ENCODE measurements at places on chromosomes 11 and 22. TPM values are rescaled to one million over a fixed set of nuclear protein-coding genes. Genes with fewer than 3 reads are reported as not detected.
A peak's percentile ranks its signal among the peaks of the same experiment; 100 is the strongest.

Gene OSM
- 50.7 TPM for total RNA-seq

DNA sequence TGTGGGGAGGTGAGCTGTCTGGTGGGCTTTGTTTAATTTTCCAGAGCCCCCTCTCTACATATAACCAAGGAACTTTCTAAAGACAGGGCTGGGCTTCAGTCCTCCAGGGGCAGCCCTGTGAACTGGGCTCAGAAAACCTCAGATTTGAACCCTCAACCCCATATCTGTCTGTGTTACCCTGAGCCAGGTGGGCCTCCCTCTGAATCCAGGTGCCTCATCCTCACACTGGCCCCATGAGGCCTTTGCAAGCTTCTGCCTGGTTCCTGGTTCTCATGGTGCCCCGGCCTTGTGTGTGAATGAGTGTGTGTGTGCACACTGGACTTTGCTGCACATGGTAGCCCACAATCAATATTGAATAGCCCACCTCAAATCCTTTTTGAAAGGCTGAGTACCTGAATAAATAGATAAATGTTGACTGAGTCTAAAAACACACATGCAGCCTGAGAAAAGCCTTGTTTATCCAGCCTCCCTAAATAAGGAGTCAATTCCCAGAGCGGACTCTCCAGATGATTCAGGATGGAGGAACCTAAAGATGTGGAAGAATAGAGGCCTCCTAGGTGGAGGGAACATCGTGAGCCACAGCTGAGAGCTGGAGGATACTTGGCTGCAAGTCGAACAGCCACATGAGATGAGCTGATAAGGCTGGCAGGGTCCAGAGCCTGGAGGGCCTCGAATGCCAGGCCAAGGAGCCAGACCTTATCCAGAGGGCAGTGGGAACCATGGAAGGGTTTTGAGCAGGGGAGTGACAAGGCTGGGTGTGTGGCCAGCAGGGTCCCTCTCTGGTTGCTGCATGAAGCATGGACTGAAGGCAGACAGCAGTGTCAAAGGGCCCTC is 28.1 kb upstream of the P2RY2 start:
- no peak for DNase-seq
- H3K36me3 ChIP-seq, result no peaks in the 10 kb centered on the region
- H3K27me3 ChIP-seq, result peaks cover 12% of the 10 kb centered on the region
- no peak overlapping the region for H3K4me3 ChIP-seq

Gene PKNOX2
- total RNA-seq, result not detected

GRCh38 chr11:94325681-94326080 is 21.3 kb downstream of the IZUMO1R start:
- peaks cover 7% of the 10 kb centered on the region for H3K27me3 ChIP-seq
- H3K4me1 ChIP-seq, result no peaks in the 10 kb centered on the region
- DNase-seq, result peak; percentile 39

- H3K27ac ChIP-seq, result no peak overlapping the region
- H3K4me1 ChIP-seq, result no peaks in the 10 kb centered on the region
- no peak overlapping the region for H3K4me3 ChIP-seq
- H3K36me3 ChIP-seq, result no peaks in the 10 kb centered on the region
These were observed 269.0 kb upstream of the PDGFD start for GRCh38 chr11:104432981-104433380.

Gene SMTNL1
- total RNA-seq, result not detected

DNA sequence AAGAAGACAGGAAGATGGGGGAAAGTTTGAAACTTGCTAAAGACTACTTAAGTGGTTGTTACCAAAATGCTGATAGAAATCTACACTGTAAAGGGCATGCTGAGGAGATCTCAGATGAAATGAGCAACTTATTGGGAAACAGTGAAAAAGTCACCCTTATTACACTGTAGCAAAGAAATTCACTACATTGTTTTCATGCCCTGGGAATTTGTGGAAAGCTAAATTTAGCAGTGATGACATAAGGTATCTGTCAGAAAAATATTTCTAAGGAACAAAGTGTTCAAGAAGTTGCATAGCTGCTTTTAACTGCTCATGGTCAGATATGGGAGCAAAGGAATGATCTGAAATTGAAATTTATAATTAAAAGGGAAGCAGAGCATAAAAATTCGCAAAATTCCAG is 702.4 kb upstream of the LRRC4C start:
- no peak overlapping the region for H3K27ac ChIP-seq
- no peaks in the 10 kb centered on the region for H3K27me3 ChIP-seq
- no peak overlapping the region for H3K4me3 ChIP-seq

DNA sequence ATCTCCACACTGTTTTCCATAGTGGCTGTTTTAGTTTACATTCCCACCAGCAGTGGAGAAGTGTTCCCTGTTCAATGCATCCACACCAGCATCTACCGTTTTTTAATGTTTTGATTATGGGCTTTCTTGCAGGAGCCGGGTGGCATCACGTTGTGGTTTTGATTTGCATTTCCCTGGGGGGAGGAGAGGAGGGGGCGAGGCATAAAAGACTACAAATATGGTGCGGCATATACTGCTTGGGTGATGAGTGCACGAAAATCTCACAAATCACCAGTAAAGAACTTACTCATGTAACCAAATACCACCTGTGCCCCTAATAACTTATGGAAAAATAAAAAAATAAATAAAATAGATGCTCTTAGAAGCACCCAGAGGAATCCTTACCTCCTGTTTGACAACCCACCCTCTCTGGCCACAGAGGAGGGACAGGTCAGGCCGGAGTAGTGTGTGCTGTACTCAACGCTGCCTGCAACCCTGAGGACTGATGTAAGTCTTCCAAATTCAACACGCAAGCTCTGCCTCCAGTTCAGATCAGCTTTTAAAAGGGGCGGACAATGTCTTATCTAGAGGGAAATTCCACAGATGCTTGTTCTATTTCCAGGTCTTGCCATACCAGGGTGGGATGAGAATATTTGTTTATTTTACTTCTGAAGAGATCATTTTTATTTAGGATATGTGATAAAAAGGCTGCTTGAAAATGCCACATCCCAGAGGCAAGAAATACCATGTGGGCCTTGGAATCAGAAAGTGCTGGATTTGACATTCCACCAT is 329.6 kb upstream of the B3GAT1 start:
- no peak overlapping the region for H3K4me3 ChIP-seq
- no peak for DNase-seq
- H3K27me3 ChIP-seq, result peaks cover 11% of the 10 kb centered on the region
- H3K4me1 ChIP-seq, result peaks cover 5% of the 10 kb centered on the region
- H3K27ac ChIP-seq, result no peak overlapping the region
- peaks cover 1% of the 10 kb centered on the region for H3K36me3 ChIP-seq

Gene SLC22A25
- not detected for total RNA-seq

GRCh38 chr22:21646608-21647590 is 4.8 kb downstream of the SDF2L1 start:
- H3K36me3 ChIP-seq, result peaks cover 39% of the 10 kb centered on the region
- peaks cover 34% of the 10 kb centered on the region for H3K4me1 ChIP-seq
- no peak overlapping the region for H3K4me3 ChIP-seq
- H3K27ac ChIP-seq, result no peak overlapping the region
- peak; percentile 70 for DNase-seq

Gene FGF19
- total RNA-seq, result not detected

DNA sequence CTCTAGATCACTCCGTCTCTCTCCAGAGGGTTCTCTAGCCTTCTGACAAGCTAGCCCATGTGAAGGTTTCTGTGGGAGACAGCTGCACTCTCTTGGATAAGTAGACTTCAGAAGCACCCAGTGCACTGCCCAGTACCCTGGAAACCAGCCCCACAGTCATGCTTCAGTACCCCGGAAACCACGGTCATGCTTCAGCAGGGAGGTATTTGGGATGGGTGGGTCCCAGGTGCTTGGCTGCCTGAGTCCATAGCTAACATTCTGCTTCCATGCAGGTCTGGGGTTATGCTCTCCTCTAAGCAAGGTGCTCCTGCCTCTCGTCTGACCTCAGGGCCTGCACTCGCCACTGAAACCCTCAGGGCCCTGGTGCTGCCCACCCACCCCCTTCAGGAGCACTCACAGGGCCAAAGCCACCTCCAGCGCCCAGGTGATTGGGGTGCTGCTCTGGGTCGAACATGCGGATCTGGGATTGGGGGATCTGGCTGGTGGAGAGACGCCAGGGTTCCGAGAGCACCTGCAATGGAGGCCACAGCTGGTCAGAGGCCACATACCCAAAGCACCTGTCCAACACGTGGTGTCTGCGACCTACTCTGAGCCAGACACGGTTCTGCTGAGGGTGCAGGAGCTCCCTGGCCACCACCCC is 7.3 kb upstream of the SYCE3 start:
- no peak overlapping the region for H3K27ac ChIP-seq
- H3K4me1 ChIP-seq, result no peaks in the 10 kb centered on the region
- no peaks in the 10 kb centered on the region for H3K27me3 ChIP-seq
- peaks cover 8% of the 10 kb centered on the region for H3K36me3 ChIP-seq

Gene MRGPRX3
- not detected for total RNA-seq
